ENCODE measurements at places on chromosomes 4 and X. TPM values are rescaled to one million over a fixed set of nuclear protein-coding genes. Genes with fewer than 3 reads are reported as not detected.

DNA sequence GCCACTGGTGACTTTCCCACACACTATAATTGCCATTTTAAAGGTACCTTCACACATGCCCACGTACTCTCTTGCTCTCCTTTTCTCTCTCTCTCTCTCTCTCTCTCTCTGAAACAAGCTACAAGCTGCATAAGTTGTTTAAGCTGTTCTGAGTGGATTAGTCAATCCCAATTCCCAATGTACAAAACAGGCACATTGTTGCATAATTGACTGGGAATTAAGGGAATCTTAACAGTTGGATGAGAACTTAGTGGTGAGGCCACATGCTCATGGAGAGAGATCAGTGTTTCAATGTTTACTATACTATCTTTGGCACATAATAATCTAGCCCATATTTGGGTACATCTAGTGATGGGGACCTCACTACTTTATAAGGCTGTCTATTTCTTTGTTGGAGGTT, 123.3 kb downstream of the ARHGEF9 start:
- DNase-seq = no peak

- DNase-seq = no peak
These were observed 7.1 kb upstream of the CLNK start for GRCh38 chr4:10691651-10692050.

DNA sequence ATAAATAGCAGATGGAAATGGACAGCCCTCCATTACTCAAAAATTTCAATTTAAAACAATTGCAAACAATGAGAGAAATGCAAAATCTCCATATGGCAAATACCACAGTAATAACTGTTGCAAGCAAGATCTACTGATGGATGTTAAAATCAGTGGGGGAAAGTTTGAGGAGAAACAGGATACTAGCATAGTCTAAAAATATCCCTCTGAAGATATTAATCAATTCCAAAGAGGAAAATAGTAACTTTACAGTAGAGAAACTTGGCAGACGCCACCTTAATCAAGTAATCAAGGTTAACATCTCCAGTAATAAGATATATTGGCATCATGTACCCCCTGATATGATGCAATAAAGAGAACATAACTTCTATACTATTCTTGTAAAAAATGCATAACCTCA, 344.8 kb downstream of the ZNF674 start:
- no peak for DNase-seq

GRCh38 chr4:68175562-68176155, 46.0 kb upstream of the TMPRSS11F start:
- DNase-seq = peak; percentile 58

- DNase-seq = no peak
These were observed at the start of gene TMEM47 for GRCh38 chrX:34656842-34657725. TSS of gene TMEM47 (minus strand) at chrX:34657285. CDS start at chrX:34657029, 256 bp downstream.

GRCh38 chr4:118254368-118254767, 98.4 kb downstream of the PRSS12 start:
- no peak for DNase-seq

DNA sequence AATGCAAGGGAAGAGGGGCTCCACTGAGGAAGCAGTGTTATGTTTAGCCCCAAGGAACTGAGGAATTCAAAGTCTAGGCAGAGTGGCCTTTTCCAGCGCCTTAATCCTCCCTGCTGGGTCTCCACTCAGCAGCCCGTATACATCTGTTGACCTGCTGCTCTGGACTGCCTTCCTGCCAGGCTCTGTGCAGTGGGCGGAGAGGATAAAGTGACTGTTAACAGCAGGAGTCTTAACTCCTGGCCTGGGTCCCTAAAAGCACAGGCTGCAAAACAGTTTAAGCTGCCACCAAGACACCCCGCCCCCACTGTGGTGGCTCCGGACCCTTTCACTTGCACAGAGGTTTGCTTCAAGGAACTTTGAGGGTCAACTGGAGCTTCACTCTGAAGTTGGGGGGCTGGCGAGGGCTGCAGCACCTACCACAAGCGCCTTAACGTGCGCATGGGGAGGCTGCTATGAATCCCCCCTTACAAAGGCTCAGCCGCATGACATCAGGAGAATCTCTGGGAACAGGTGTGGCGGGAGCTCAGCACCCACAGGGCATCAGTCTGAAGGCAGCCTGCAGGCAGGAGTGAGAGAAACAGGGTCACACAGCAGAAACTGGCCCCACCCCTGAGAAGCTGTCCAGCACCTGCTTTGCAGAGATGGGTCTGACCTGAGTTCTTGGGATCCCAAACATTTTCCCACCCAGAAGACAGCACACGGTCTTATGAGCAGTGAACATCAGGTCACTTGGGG, 358.2 kb upstream of the GATB start:
- no peak for DNase-seq

DNA sequence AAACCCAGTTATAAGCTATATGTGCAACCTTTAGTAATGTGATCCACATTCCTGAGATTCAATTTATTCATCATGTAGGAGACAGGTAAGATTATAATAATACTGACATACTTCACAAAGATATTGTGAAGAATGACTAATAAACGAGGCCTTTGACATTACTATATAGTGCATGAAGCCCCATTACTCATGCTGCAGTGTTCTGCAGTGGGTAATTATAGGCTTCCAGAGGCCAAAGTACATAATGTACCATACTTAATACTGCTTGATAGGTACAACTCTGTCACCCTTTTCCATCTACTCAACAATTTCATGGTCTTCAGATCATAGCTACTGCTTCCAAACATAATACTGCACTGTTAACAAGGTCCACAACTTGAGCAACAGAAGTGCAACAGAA, 68.9 kb downstream of the COL25A1 start:
- DNase-seq = no peak

The VEGFC gene
- total RNA-seq = not detected

DNA sequence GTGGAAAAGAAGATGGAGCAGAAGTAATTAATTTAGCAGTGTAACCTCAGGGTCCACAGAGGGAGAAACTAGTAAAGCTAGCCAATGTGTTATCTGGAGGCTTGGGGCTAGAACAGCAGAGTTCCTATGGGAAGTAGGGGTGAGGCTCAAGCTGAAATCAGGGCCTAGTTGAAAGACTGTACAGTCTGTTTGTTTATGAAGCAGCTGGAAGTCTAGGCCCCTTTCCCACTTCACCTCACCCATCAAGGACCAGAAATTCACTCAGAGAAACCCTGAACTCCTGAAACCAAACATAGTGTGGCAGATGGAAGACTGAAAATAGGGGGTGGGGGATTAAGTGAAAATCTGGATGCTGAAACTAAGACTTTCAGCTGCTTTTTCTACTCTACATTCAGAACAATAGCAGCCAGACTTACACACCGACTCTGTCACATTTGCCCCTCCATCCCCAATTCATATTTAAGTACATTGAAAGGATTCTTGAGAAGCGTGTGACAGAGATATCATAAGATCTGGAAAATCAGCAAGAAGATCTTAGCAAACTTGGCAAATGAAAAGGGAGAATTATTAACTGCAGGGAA, 32.6 kb upstream of the FAM241A start:
- DNase-seq = no peak

GRCh38 chr4:22491939-22492338, 23.9 kb downstream of the ADGRA3 start:
- DNase-seq = no peak

DNA sequence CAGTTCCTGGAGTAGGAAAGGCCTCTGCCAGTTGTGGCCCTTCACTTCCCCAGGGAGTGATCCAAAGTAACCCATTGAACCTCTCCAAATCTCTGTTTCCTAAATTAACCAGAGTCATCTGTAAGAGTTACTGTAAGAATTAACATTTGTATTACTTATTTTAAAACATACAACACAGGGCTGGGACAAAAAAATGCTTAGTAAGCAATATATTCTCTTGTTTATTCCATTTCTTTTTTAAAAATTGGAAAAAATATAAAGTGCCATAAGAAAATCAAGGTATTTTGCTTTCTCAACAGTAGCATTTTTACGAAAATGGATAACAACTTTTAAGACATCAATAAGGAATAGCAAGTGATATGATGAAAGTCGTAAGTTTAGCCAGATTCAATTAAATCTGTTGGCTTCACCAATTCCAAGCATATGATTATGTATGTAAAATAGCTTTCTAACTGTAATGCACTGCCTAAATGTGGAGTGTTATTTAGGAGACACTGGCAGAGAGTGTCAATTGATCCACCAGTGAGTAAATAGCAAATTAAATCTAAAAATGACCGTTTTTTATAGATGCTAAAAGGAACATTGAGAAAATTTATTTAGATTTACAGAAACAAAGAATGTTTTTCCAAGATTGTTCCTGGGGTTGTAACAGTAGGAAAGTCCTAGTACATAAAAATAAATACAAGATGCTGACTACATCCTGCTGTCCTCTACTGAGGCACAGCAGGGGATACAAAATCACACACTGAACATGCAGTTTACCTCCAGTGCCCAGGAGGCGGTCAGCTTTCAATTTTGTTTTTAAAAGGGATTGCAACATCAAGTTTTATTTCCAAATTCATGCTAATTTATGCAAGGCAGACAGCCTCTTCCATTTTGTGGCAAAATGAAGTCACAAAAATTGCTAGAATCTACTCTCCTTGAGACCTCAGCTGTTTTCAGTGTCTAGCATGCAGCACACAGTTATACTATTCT, 53.7 kb downstream of the GPM6A start:
- no peak for DNase-seq

The GABRQ gene
- not detected for total RNA-seq

GRCh38 chr4:95267081-95267480, 281.7 kb downstream of the UNC5C start:
- DNase-seq = no peak

- no peak for DNase-seq
These were observed 1666.4 kb upstream of the IGFBP7 start for GRCh38 chr4:58776627-58777026.

DNA sequence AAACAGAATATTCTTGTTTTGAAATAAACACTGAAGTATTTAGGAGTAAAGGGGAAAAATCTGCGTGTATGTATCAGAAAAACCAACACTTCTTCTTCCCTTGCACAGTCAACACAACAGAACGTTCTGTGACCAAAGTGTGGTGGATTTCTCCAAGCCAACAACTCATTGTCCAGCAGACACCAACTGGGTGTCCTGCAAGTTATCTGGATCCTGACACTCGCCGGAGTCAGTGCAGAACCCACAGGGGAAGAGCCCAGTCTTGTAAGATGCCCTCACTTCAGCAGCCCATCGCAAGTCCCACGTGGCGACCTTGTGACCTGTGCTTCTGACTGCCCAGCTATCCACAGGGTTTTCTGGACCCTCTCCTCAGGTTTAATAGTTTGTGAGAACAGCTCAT, 630.7 kb upstream of the ZFP42 start:
- DNase-seq = no peak

GRCh38 chr4:2855584-2855983, 11.9 kb downstream of the ADD1 start:
- DNase-seq = no peak

GRCh38 chr4:34814266-34814665, 1430.0 kb downstream of the ARAP2 start:
- DNase-seq = no peak

The MAGEB2 gene
- not detected for total RNA-seq

DNA sequence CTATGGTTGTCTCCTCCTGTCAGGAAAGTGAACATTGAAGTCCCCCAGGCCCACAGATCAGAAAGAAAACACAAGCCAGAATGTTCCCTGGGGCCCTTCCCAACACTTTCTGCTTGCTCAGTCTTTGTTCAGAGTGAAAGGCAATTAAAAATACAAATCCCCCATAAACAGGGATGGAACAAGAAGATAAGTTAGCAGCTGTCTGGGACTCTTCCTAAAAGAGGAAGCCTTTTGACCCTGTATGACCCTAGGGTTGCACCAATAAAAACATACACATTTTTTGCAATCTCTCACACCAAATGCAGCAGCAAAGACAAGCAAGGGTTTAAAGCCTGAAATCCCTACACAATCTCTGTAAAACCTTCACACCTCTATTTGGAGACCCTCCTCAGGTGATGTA, 22.6 kb downstream of the IRF2 start:
- no peak for DNase-seq

- no peak for DNase-seq
These were observed 15.5 kb upstream of the NHS start for GRCh38 chrX:17359500-17359899.

DNA sequence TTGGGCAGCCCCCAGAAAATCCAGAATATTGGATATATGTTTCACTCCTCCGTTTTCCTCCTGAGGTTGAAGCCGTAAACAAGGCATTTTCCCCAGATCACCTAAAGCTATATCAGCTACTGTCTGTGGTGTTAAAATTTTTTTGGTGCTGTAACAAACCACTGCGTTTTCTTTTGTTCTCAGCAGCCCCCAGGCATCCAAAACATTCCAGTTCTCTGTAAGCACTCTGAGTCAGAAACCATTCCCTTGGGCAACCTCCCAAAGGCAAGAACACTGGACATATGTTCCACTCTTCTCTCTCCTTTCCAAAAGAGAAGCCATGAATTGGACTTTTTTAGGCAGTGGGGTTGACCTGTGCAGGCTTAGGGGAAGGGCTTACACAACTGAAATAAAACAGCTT, 310.9 kb downstream of the MID1IP1 start:
- DNase-seq = no peak

GRCh38 chr4:120633810-120634209, 288.7 kb downstream of the PRDM5 start:
- no peak for DNase-seq

The CABS1 gene
- total RNA-seq = not detected

DNA sequence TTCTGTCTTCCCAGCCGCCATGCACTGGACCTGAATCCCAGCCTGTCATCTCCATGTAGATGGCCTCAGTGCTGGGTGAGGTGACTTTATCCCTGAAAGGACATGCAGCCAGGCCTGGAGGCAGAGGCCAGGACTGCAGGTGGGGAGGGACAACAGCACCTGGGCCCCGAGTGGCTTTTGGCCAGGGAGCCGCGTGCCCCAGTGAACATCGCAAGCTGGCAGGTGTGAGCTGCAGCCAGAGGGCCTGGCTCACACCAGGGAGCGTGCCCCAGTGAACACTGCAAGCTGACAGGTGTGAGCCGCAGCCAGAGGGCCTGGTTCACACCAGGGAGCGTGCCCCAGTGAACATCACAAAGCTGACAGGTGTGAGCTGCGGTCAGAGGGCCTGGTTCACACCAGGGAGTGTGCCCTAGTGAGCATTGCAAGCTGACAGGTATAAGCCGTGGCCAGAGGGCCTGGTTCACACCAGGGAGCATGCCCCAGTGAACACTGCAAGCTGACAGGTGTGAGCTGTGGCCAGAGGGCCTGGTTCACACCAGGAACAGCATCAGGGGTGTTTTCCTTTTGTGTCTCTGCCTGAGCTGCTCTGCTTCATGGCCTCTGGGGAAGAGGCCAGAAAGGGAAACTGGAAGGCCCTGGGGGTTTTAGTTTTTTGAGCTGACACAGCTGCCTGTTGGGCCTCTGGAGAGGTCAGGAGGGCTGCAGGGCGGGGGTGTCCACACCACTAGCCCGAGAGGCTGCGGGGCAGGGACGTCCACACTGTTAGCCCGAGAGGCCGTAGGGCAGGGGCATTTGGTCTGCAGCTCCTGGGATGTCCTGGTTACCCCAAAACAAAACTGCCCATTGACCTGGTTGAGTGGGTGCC, 22.7 kb upstream of the PSAPL1 start:
- no peak for DNase-seq

The SMIM31 gene
- not detected for total RNA-seq

The ADAM29 gene
- total RNA-seq = not detected

DNA sequence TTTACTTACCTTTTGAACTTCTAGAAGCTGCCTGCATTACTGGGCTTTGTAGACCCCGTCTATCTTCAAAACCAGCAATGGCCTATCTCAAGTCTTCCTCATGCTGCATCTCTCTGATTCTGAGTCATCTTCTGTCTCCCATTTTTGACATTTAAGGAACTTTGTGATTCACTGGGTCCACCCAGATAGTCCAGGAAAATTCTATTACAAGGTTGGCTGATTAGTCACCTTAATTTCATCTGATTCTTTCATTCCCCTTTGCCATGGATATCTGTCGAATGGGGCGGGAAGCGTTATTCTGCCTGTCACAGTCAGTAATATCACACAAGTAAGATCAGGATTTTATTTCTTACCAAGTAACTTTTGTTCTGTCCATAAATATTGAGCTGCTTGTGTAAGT, 618.0 kb downstream of the CCSER1 start:
- DNase-seq = no peak
